NCI-H345 (cell line): ENCODE measurements at places on chromosomes 7 and 10.

DNA sequence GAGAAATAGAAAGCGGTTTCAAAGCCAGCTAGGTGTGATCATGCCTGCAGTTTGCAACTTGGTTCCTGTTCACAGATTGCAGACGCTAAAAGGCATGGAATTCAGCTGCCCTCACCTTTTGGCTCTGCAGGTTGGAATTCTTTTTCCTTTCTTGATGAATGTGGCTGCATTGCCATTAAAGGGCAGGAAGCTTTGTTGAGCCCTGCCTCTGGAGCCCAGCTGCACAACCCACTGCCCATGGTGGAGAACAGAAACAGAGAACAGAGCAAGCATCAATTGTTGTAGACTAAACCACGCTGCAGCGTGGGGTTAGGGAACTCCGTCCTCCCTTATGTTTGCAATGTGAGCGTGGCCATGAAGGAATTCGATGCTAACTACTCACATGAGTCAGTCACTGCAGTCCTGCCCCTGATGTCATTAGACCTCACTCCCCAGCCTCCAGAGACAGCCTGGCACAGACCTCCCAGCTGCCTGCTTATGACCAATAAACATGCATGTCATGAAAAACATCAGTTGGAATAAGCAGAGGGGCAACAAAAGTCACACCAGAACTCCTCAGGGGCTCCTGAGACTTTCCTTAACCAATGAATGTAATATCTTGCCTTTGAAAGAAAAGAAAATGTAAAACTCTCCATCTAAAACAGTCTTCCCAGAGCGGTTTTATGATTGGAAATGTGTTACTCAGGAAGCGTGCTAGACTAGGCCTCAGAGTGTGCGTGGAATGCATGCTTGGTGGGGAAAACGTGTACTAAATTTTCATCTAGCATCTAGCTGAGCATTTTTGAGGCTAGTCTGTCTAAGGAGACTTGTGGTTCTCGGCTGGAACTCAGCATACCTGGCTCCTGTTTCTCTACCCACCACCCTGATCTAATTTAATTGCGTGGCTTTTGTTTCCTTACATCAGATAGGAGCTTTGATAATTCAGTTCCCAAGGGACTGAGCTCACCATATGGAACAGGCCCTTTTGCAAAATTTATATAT is 232.2 kb downstream of the KIAA1217 start:
- no peak for DNase-seq

DNA sequence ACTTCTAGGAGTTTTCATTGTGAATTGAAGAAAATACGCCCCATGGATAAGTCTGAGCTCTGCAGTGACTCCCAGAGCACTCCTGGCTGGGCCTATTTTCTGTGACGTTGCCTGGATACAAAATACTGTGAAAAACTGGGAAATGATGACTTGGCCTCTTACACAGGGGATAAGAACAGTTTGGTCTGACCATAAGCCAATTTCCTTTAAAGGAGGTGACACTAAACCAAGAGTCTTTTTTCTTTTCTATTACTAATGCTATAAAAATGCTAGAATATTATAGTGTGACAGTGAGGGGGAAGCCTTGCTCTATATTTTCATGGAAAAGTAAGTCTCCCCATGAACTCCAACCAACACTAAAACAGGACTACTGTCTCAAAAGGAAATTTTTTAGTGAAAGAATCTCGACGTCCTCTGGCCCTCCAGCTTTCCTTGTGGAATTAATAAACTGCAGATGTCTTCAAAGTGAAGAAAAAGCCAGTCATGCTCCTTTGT is 45.5 kb downstream of the MYOF start:
- no peak for DNase-seq

DNA sequence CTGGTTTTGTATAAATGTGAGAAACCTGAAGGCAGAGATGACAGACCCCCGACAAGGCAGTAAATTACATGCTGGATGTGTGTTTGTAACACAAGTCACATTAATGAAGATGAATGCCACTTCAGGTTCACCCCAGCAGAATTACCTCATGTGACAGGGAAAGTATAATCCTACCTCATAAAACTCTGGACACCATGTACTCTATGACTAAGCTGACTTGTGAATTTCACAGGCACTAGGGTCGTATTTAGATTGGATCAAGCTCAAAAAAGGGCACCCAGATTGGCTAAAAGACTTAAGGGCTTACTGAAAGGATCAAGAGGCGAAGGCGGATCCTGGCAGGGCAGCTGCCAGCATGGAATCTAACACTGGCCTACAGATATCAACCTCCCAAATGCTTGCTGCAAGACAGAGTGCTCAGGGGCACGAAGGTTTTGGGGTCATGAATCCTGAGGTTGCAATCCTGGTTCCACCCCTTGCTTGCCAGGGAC is 161.4 kb downstream of the PIP4K2A start:
- DNase-seq: no peak

DNA sequence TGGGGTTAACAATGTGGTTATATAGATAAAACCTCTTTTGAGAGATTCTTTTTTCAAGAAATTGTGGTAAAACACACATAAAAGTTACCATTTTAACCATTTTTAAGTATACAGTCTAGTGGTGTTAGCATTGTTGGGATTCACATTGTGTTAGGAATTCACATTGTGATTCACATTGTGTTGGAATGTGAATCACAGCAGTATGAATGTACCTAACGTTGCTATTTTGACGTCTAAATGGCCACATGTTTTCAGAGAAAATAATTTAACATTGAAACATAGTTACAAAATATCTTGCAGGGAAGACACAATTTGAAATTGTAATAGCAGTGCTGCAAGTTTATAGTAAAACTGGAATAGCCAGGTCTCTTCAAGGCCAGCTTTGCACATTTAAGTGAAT is 129.0 kb downstream of the BICC1 start:
- DNase-seq: no peak

GRCh38 chr7:114630201-114630990 is 215.8 kb downstream of the FOXP2 start:
- DNase-seq: peak; percentile 44

- no peak for DNase-seq
Measured at GRCh38 chr10:121910673-121911420, 17.0 kb downstream of the ATE1 start.

DNA sequence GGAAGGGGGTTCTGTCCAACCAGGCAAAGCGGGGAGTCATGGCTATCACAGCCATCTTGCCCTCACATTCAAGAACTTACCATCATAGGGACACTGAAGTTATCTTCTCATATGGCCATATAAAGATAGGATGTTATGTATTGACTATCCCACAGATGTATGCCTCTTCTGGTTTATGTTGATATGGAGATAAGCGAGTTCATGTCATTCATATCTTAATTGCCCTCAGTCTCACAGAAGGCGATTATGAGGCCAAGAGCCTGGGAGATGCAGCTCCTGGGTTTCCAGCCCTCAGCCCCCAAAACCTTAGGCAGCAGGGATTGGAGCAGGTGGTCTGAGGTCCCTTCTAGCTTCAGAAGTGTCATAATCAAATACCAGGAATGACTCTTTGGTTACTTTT is 8.5 kb upstream of the ANKRD61 start:
- no peak for DNase-seq

- DNase-seq: no peak
Measured at GRCh38 chr10:14608381-14609001, 166.2 kb downstream of the FAM107B start.

- DNase-seq: no peak
Measured at GRCh38 chr7:130956417-130957136, 222.6 kb upstream of the KLF14 start.

GRCh38 chr7:128435327-128435686 is 20.4 kb upstream of the HILPDA start:
- no peak for DNase-seq

DNA sequence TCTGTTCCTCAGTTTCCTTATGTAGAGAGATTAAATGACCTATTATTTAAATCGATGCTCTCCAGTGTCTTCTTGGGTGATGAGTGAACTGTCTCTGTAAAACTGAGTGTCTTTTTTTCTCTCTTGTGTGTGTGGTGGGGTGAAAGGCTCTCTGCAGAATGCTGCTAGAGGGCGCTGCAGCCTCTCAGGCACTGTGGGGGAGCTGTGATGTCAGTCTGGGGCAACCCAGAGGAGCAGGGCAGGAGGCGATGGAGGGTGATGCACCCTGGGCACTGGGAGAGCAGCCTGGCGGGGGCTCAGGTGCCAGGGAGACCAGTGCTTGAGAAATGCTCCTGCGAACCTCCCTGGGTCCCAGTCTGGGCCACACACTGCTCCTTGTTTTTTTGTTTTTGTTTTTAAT is 110.1 kb upstream of the POM121L12 start:
- no peak for DNase-seq

- DNase-seq: no peak
Measured at GRCh38 chr7:125427676-125428075, 498.1 kb upstream of the POT1 start.

DNA sequence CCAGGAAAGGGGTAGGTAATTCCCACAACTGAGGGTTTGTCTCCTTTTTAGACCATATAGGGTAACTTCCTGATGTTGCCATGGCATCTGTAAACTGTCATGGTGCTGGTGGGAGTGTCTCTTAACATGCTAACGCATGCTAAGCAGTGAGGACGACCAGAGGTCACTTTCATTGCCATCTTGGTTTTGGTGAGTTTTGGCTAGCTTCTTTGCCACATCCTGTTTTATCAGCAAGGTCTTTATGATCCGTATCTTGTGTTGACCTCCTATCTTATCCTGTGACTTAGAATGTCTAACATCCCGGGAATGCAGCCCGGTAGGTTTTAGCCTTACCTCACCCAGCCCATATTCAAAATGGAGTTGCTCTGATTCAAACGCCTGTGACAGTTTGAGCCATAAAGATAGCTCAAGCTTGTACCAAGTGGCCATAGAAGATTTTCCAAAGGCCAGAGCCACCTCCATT is 176.0 kb upstream of the NAMPT start:
- no peak for DNase-seq

GRCh38 chr7:4103352-4104091 is 578.6 kb upstream of the FOXK1 start:
- no peak for DNase-seq

DNA sequence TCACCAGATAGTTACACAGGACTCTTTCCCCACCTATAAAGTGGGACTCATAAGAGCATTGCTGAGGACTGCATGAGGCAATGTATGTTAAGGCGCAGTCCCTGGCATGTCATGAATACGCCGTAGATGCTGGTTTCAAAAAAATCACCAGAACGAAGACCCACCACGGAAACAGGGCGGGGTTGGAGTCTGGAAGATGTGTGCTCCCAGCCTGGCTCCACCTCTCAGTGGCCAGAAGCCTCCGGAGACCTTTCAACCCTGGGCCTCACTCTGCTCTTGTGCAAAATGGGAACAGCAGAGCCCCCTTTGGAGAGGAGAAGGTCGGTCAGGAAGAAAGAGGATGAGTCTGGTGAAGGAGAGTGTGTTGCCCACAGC is 12.4 kb upstream of the ZMIZ1 start:
- DNase-seq: no peak

GRCh38 chr7:74575811-74576210 is 81.7 kb upstream of the GTF2I start:
- DNase-seq: no peak

DNA sequence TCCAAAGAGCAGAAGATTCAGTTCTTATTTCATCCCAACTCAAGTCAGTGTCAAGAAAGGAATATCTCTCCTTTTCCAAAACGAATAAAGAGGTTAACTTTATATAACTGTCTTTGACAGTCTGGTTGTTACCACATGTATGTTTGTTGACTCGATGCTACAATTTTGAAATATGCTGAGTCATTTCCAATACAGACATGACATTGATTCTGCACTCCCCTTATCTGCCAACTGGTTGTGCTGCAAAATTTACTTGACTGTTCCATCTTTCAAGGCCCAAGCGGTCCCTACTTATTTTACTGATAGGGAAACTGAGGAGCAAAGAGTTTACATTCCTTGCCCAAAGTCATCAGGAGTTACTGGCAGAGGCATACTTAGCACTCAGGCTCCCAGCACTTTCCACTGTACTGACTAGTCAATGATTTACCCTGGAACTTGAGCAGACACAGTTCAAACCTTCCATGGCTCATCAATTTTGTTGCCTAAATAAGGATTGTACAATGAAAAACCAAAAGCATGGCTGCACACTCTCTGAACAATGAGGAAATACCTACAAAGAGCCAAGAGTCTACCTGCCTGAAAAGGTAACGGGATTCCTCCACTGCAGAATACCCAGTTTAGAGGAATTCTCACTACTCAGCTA is 52.8 kb downstream of the ABLIM1 start:
- DNase-seq: no peak
